ENCODE measurements at places on chromosomes 16 and 17. TPM values are rescaled to one million over a fixed set of nuclear protein-coding genes. Genes with fewer than 3 reads are reported as not detected.

Gene RUSF1
- 53.0 TPM for total RNA-seq

Gene SLC16A11
- 0.29 TPM for total RNA-seq

Gene DHRS7C
- not detected for total RNA-seq

Gene PRSS8
- not detected for total RNA-seq

Gene KCNJ12
- under 0.01 TPM for total RNA-seq

DNA sequence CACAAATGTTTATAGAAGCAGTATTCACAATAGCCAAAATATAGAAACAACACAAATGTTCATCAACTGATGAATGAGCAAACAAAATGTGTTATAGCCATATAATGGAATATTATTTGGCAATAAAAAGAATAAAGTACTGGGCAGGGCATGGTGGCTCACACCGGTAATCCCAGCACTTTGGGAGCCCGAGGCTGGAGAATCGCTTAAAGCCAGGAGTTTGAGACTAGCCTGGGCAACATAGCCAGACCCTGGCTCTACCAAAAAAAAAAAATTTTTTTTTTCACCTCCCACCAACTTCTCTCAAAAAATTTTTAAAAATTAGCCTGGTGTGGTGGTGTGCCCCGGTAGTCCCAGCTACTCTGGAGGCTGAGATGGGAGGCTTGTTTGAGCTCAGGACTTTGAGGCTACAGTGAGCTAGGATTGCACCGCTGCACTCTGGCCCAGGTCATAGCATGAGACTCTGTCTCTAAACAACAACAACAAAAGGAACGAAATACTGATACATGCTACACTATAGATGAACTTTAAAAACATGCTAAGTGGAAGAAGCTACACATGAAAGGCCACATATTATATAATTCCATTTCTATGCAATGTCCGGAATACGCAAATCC, 10.7 kb upstream of the PECAM1 start:
- DNase-seq = no peak
- no peak overlapping the region for H3K4me3 ChIP-seq
- H3K36me3 ChIP-seq = no peaks in the 10 kb centered on the region
- H3K27ac ChIP-seq = no peak overlapping the region
- H3K4me1 ChIP-seq = no peaks in the 10 kb centered on the region
- no peaks in the 10 kb centered on the region for H3K27me3 ChIP-seq

DNA sequence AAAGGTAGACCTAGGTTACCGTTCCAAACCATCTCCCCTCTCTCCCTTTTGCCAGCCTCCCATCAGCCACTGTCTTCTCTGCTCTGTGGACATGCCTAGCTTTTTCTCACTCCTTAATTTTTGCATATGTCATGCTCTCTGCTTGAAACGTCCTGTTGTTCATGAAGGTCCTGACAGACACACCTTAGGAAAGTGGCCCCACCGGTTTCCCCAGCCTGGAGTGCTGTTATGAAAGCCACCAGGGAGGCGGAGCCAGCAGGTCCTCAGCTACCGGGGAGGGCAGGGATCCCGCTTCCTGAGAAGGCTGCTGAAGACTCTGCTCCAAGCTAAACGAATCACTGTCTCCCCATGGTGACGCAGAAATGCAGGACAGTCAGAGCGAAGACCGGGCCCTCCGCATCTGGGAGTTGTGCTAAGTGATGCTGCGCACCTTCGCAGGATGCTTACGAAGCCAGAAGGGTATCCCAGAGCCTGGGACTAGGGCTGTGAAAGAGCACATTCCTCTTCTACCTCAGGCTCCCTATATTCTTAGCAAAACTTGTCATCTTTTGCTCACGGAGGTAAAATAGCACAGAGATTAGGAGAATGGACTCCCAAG, 2.3 kb upstream of the SLC16A11 start:
- peak; percentile 69 for DNase-seq
- peaks cover 45% of the 10 kb centered on the region for H3K27me3 ChIP-seq
- peaks cover 11% of the 10 kb centered on the region for H3K4me1 ChIP-seq
- H3K27ac ChIP-seq = no peak overlapping the region
- no peaks in the 10 kb centered on the region for H3K36me3 ChIP-seq

GRCh38 chr16:81324808-81325207, 10.0 kb downstream of the GAN start:
- H3K27me3 ChIP-seq = no peaks in the 10 kb centered on the region
- H3K36me3 ChIP-seq = no peaks in the 10 kb centered on the region
- no peak overlapping the region for H3K4me3 ChIP-seq
- H3K4me1 ChIP-seq = peaks cover 5% of the 10 kb centered on the region

DNA sequence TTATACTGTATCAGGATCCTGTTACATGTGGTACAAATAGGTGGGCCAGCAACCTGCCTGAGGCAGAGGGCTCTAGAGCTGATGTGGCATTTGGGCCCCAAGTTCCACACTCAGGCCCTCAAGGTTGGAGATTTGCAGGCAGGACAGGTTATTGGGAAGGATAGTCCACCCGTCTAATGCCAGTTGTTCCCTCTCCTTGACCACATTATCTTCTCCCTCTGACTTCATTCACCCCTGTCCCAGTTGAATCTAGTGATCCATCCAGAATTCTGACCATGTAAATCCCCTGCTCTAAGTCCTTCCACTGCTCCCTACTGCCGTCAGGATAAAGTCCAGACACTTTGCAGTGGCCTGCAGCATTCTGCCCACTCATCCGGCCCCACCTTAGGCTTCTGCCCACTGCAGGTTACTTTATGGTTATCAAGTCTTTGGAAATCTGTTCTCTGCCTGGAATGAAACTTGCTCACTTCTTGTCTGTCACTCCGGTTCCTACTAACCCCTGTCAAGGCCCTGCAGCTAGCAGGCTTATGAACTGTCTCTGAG, 1.9 kb upstream of the NFATC3 start:
- peak overlapping the region; percentile 62 for H3K27ac ChIP-seq
- peaks cover under 1% of the 10 kb centered on the region for H3K36me3 ChIP-seq
- DNase-seq = peak; percentile 56
- H3K27me3 ChIP-seq = no peaks in the 10 kb centered on the region
- H3K4me3 ChIP-seq = no peak overlapping the region

DNA sequence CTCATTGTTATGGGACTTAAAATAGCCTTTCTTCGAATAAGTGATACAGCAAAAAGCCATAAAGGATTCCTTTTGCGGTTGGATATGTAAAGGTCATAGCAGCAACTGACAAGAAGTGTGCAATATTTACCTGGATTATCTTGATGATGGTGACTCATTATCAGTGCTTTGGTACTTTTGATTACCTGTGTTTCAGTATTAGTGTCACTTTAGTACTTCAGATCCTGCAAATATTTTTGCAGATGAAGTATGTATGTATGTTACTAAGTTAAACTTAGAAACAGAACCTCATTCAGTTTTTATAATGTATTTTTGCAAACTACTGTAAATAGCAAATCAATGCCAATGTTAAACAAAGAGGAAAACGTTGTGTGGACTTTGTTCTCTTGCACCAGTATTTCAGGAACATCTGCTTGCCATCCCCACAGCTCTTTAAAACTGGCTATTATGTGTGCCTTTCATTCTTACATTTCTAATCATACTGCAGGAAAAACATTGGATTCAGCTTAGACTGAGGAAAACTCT, 10.5 kb downstream of the CNEP1R1 start:
- H3K27ac ChIP-seq = no peak overlapping the region
- no peaks in the 10 kb centered on the region for H3K27me3 ChIP-seq
- peaks cover 39% of the 10 kb centered on the region for H3K36me3 ChIP-seq
- DNase-seq = no peak

GRCh38 chr17:80877729-80878303, 113.8 kb upstream of the CHMP6 start:
- no peak overlapping the region for H3K4me3 ChIP-seq
- H3K27me3 ChIP-seq = no peaks in the 10 kb centered on the region
- peak; percentile 76 for DNase-seq

- H3K27ac ChIP-seq = no peak overlapping the region
- H3K4me1 ChIP-seq = no peaks in the 10 kb centered on the region
- H3K36me3 ChIP-seq = no peaks in the 10 kb centered on the region
- DNase-seq = peak; percentile 77
Observed at GRCh38 chr17:81025741-81026129, 9.2 kb upstream of the BAIAP2 start.

- H3K4me1 ChIP-seq = peaks cover 7% of the 10 kb centered on the region
- H3K27me3 ChIP-seq = no peaks in the 10 kb centered on the region
- no peak overlapping the region for H3K27ac ChIP-seq
- peak overlapping the region; percentile 25 for H3K4me3 ChIP-seq
Observed at GRCh38 chr17:75096082-75096625, 8.4 kb downstream of the SLC16A5 start.

DNA sequence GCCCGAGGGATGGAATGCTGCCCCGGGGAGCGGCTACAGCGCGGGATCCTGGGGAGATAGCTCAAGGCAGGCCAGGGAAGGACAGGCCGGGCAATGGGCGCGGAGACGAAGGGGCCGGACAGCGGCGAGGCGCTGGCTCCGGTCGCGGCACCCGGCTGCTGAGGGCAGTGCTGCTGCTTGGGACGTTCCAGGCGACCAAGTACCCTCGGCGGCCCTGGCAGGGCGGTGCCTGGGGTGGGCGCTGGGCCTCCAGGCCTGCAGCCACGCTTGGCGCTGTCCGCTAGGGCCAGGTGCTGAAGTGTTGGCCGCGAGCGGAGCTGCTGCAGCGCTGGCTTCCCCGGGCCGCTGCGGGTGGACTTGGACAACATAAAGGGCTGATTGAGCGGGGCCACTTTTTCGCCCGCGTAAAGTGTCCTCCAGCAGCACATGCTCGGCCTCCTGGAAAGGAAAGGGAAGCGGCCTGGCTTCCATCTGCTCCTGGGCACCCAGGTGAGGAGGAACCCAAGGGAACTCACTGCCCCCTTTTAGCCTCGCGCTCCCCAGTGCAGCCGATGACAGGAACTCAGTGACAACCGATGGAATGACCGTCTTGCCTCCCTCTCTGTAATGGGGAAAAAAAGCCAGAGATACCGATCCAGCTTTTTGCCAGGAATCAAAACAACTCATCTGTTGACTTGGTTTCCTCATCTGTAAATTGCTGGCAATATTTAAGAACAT, 23.7 kb downstream of the CLEC3A start:
- no peak overlapping the region for H3K27ac ChIP-seq
- H3K36me3 ChIP-seq = no peaks in the 10 kb centered on the region
- H3K27me3 ChIP-seq = no peaks in the 10 kb centered on the region
- no peaks in the 10 kb centered on the region for H3K4me1 ChIP-seq
- H3K4me3 ChIP-seq = no peak overlapping the region

- DNase-seq = no peak
- no peaks in the 10 kb centered on the region for H3K36me3 ChIP-seq
- peaks cover 5% of the 10 kb centered on the region for H3K27me3 ChIP-seq
- no peak overlapping the region for H3K4me3 ChIP-seq
- H3K4me1 ChIP-seq = peaks cover 11% of the 10 kb centered on the region
Observed at GRCh38 chr17:19486351-19487023, 47.2 kb upstream of the SLC47A1 start.

DNA sequence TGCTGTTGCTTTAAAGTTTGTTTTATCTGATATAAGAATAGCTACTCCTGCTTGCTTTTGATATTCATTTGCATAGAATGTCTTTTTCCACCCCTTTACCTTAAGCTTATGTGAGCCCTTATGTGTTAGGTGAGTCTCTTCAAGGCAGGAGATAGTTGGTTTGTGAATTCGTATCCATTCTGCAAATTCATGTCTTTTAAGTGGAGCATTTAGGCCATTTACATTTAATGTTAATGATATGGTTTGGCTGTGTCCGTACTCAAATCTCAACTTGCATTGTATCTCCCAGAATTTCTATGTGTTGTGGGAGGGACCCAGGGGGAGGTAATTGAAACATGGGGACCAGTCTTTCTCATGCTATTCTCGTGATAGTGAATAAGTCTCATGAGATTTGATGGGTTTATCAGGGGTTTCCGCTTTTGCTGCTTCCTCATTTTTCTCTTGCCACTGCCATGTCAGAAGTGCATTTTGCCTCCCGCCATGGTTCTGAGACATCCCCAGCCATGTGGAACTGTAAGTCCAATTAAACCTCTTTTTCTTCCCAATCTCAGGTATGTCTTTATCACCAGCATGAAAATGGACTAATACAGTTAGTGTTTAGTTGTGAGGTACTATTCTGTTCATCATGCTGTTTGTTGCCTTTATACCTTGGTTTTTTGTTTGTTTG, 27.2 kb downstream of the ATF7IP2 start:
- DNase-seq = no peak
- no peak overlapping the region for H3K4me3 ChIP-seq
- no peaks in the 10 kb centered on the region for H3K4me1 ChIP-seq
- H3K36me3 ChIP-seq = no peaks in the 10 kb centered on the region
- no peak overlapping the region for H3K27ac ChIP-seq

DNA sequence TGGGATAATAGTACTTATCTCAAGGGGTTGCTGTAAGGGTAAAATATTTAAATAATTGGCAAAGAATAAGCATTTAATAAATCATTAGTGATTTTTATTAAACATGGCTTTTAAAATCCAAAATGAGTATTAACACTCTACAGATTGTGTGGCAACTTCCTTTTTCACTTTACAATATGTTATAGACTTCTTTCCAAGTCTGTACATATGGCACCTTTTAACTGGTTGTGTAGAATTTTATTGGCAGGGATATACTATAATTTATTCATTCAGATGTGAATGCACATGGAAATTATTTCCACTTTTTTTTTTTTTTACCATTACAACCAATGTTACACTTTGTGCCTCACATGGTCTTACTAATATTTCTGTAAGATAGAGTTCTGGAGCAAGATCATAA, 15.7 kb upstream of the NLRP1 start:
- H3K27me3 ChIP-seq = peaks cover 43% of the 10 kb centered on the region
- H3K27ac ChIP-seq = no peak overlapping the region
- no peak overlapping the region for H3K4me3 ChIP-seq
- DNase-seq = no peak

GRCh38 chr17:65756760-65757159, 195.3 kb upstream of the AXIN2 start:
- H3K27ac ChIP-seq = no peak overlapping the region
- no peak for DNase-seq
- H3K36me3 ChIP-seq = no peaks in the 10 kb centered on the region
- H3K4me1 ChIP-seq = peaks cover 4% of the 10 kb centered on the region
- H3K27me3 ChIP-seq = no peaks in the 10 kb centered on the region
- H3K4me3 ChIP-seq = no peak overlapping the region

- peak; percentile 86 for DNase-seq
- H3K4me1 ChIP-seq = peaks cover 2% of the 10 kb centered on the region
- no peaks in the 10 kb centered on the region for H3K36me3 ChIP-seq
- no peak overlapping the region for H3K27ac ChIP-seq
- H3K4me3 ChIP-seq = peak overlapping the region; percentile 60
Observed at GRCh38 chr16:4032768-4033167, 83.5 kb downstream of the ADCY9 start.

- DNase-seq = no peak
- H3K27ac ChIP-seq = no peak overlapping the region
- no peaks in the 10 kb centered on the region for H3K27me3 ChIP-seq
- no peaks in the 10 kb centered on the region for H3K36me3 ChIP-seq
Observed at GRCh38 chr17:58382872-58383242, 30.9 kb upstream of the SUPT4H1 start.

GRCh38 chr17:6461792-6462524, 17.7 kb downstream of the PIMREG start:
- DNase-seq = peak; percentile 79
- no peak overlapping the region for H3K4me3 ChIP-seq
- H3K36me3 ChIP-seq = no peaks in the 10 kb centered on the region
- H3K4me1 ChIP-seq = peaks cover 5% of the 10 kb centered on the region

GRCh38 chr16:22035153-22035552, 27.2 kb downstream of the MOSMO start:
- DNase-seq = no peak
- H3K27me3 ChIP-seq = no peaks in the 10 kb centered on the region
- H3K27ac ChIP-seq = no peak overlapping the region
- no peak overlapping the region for H3K4me3 ChIP-seq
- H3K4me1 ChIP-seq = no peaks in the 10 kb centered on the region

- DNase-seq = peak; percentile 98
- peaks cover 63% of the 10 kb centered on the region for H3K36me3 ChIP-seq
- peak overlapping the region; percentile 82 for H3K27ac ChIP-seq
- H3K4me1 ChIP-seq = peaks cover 15% of the 10 kb centered on the region
- no peaks in the 10 kb centered on the region for H3K27me3 ChIP-seq
Observed at GRCh38 chr17:82598256-82599119, 49.8 kb downstream of the WDR45B start.

GRCh38 chr16:2358811-2359210, 18.3 kb upstream of the ABCA3 start:
- H3K27ac ChIP-seq = no peak overlapping the region
- H3K4me1 ChIP-seq = no peaks in the 10 kb centered on the region
- H3K27me3 ChIP-seq = peaks cover 28% of the 10 kb centered on the region
- H3K36me3 ChIP-seq = no peaks in the 10 kb centered on the region
